ENCODE measurements at places on chromosomes 11 and 22.

- DNase-seq: no peak
These were observed 16.8 kb upstream of the PAFAH1B2 start for GRCh38 chr11:117127171-117127901.

GRCh38 chr22:46390652-46391301 lies 55.3 kb downstream of the TRMU start:
- DNase-seq: no peak

DNA sequence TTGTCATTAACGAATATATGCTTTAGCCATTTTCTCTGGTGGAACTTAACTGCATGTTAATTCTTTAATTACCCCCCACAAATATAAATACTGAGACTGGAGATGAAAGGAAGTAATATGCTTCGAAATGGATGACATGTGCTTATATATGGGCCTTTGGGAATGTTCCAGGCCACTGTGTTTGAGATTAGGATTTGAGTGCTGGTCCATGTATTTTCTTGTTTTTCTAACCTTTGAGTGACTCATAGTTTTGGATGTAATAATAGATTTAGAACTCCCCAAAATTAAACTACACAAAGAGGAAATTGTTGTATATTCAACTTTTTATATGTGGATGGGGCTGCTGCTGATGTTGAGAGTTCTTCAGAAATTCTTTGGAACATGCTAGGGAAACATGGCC lies 54.2 kb downstream of the EXT2 start:
- DNase-seq: no peak

- DNase-seq: no peak
These were observed 4.9 kb upstream of the LINC01488 start for GRCh38 chr11:69476509-69476961.

DNA sequence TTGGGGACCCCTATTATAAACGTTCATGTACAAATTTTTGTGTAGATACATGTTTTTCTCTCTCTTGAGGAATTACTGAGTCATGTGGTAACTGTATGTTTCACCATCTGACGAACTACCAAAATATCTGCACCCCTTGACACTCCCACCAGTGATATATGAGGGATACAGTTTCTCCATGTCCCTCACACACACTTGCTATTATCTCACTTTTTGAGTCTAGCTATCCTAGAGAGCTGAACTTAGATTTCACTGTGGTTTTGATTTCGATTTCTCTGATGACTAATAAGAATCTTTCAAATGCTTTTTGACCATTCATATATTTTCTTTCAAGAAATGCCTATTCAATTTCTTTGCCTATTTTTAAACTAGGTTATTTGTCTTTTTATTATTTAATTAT lies 200.2 kb downstream of the PGR start:
- no peak for DNase-seq

GRCh38 chr11:117923773-117924172 lies 5.4 kb downstream of the TMPRSS13 start:
- no peak for DNase-seq

DNA sequence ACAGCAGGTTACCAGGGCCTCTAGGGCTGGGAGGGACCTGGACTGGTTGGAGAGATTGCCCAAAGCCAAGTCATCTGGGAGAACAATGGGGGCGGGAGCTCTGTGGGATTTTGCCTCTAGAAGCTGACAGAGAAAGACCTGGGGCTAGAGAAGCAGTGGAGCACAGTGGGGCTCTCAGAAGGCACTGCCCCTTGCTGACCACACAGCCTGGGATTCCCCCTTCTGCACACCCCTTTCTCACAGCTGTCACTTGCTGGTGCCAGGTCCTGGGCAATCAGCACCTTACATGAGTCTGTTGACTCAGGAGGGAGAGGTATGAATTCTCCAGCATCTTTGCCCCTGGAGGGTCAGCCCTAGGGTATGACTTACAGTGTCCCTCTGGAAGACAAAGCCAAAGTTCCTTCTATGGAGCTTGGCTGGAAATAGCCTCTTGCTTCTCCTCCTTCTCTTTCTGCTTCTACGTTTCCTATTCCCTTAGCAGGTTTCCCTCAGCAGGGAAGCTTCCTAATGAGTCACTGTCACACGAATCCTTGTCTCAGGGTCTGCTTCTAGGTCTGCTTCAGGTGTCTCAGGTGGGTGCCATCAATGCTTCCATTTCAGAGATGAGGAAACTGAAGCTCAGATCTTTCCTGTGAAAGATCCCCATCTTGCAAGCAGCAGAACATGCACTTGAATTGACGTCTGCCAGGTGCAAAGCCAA lies 27.0 kb downstream of the GDPD5 start:
- DNase-seq: no peak

- no peak for DNase-seq
These were observed 51.9 kb downstream of the RBX1 start for GRCh38 chr22:41003066-41003465.

GRCh38 chr11:26018336-26018735 lies 313.6 kb upstream of the ANO3 start:
- DNase-seq: no peak
